ENCODE measurements at places on chromosomes 7 and 10.
A peak's percentile ranks its signal among the peaks of the same experiment; 100 is the strongest.

GRCh38 chr10:95660283-95660682, 3.8 kb upstream of the ALDH18A1 start:
- no peak for DNase-seq

DNA sequence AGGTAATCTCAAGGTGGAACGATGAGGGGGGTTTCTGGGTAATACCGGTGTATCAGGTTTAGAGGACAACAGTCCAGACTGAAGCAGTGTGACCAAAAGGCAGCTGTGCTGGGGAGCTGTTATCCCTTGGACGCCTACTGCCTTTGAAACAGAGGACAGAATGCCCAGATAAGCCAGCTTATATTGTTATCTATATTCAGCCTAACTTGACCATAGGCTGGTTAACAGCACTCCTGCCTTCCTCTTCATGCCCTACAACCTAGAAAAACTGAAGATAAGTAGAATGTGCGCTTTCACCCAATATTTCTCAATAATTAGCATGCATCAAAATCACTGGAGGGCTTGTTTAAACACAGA, 44.9 kb downstream of the IL6 start:
- DNase-seq: no peak

- no peak for DNase-seq
Measured at GRCh38 chr10:124248056-124249045, 155.0 kb upstream of the CHST15 start.

GRCh38 chr10:77605466-77605865, 32.1 kb downstream of the KCNMA1 start:
- no peak for DNase-seq

DNA sequence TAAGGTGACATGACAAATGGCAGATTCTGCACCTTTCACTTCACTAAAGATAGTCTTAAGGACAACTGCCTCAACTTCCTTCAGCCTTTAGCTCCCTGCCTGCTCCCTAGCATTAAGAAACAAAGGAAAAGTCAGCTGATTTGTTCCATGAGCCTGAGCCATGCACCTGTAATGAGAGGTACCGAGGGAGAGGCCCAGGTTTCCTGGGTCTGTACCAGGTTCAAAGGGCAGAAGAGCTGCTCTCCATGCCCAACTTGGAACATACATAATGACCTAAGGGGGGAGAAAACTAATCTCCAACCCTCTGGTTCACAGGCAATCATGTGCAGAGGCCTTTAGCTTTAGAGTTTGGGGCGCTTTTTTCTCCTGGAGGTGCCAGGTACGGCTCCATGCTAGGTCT, 111.2 kb downstream of the JAZF1 start:
- no peak for DNase-seq

DNA sequence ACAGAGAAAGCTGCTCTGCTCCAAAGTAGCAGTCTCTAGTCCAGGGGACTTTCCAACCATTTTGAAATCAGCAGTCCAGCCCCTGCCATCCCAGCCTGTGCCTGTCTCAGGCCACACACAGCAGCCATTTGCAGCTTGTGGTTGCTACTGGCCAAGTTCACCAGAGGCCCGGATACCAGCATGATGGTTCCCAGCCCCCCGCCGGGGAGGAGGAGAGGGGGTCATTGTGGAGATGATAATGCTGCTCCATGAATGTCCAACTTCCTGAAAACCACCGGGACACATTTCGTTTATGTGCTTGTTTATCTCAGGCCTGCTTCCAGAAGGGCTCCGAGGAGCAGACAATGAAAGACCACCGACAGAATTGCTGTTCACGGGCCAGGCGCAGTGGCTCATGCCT, 160.0 kb downstream of the UBE2H start:
- DNase-seq: no peak

GRCh38 chr7:43721193-43721806, 8.0 kb downstream of the COA1 start:
- DNase-seq: peak; percentile 16

DNA sequence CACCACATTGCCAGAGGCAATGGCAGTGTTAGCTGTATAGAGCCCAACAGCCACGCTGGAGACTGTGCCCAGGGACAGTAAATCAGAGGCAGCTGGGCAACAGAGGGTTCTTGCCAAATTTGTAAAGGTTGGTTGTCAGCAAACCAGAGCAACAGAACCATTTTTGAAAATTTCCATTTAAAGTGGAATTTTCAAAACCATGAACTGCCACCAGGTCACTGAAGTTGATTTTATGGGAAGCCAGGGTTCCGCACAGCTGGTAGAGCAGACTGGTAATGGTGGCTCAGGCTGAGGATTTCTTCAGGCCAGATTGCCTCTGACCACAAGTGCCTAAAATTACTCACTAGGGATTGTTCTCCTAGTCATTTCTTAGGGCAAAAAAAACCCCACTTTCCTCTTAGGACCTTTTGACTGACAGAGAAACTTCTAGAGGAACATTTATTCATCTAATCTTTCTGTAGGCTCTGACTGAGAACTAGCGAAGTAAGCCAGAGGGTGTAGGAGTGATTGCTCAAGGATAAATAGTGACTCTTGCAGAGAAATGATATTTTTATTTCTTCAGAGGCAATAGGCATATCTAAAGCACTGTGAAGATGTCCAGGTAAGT, 342.4 kb downstream of the BBS9 start:
- no peak for DNase-seq

DNA sequence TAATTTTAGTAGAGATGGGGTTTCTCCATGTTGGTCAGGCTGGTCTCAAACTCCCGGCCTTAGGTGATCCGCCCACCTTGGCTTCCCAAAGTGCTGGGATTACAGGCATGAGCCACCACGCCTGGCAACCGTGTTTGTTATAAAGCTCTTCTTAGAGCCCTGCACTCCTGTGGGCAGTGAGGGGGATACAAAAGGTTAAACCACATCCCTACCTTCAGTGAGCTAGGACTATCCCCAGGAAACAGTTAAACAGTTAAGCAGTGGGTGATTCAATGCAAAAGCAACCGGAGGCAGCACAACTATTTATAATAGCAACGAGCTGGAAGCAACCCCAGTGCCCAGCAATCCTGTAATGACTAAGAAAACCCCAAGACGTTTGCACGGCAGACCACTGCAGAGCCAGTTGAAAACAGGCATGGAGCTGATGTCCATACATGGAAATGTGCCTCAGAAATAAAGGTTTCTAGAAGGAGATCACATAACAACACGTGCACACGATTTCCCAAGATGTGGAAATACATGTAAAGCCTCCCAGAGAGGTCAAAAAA, 107.2 kb upstream of the LYZL2 start:
- DNase-seq: no peak

- DNase-seq: no peak
Measured at GRCh38 chr10:70779511-70780369, 5.4 kb downstream of the TBATA start.

- no peak for DNase-seq
Measured at GRCh38 chr10:125375210-125375609, 214.8 kb upstream of the CTBP2 start.

GRCh38 chr10:51046654-51047053, 27.6 kb upstream of the PRKG1 start:
- no peak for DNase-seq

DNA sequence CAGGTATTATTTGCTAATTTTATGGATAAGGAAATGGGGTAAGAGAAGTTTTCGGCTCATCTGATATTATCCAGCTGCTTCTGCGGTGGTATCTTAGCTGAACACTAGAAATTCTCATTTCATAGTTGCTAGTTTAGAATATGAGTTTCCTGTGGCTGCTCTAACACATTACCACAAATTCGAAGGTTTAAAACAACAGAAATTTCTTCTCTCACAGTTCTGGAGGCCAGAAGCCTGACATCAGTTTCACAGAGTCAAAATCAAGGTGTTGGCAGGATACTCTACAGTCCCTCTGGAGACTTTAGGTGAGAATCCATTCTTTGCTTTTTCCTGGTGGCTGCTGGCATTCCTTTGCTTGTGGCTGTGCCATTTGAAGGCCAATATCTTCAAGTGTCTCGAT, 205.9 kb downstream of the PTEN start:
- no peak for DNase-seq

DNA sequence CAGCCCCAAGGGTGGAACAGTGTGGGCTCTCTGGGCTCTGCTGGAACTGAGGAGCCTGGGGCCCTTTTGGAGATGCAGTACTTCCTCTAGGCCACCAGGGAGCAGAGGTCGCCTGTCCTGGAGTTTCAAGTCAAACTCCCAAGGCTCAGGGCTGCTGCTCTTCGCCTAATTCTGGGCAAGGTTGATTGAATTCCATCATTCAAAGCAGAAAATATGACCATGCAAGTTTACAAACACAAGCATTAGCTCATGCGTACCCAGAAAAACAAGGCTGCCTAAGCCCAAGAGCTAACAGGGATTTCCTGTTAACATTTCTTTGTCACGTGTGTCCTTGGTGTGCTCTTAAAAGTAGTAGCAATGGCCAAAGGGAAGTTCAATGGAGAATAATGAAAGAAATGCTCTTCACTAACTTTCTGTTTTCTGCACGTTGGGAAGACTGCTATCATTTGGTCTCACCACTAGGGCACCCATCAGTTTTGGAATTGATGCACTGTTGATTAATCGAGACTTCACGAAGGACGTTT, 20.1 kb downstream of the LDB3 start:
- no peak for DNase-seq

GRCh38 chr7:29271319-29271658, 76.7 kb downstream of the CHN2 start:
- no peak for DNase-seq

- DNase-seq: no peak
Measured at GRCh38 chr7:157875230-157876179, 538.7 kb downstream of the DNAJB6 start.

DNA sequence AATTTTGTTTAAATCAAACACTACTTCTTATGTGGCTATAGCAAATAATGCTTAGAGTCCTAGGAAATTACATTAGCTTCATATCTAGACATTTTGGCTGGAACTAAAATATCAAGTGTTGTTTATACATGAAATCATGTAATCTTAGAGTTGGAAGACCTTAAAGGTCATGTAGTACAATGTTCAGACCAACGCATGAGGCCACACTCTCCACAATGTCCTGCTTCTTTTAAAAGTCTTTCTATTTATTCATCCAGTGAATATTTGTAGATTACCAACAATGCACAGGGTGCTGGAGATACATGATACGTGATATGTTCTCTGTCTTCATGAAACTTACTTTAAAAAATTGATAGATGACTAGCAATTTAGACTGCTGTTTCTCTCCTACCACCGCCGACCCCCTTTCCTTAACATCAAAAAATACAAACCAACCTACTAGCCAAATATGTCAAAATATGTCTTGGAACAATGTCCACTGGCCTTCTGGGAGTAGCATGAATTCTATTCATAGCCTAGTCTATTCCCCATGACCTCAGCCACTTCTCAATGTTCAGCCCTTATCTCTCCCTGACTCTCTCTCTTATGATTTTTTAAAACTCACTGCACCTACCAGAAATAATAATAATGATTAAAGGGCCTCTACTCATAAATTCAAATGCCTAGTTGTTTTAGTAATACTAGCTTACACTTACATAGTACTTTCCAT, 59.5 kb upstream of the CAV2 start:
- DNase-seq: no peak

DNA sequence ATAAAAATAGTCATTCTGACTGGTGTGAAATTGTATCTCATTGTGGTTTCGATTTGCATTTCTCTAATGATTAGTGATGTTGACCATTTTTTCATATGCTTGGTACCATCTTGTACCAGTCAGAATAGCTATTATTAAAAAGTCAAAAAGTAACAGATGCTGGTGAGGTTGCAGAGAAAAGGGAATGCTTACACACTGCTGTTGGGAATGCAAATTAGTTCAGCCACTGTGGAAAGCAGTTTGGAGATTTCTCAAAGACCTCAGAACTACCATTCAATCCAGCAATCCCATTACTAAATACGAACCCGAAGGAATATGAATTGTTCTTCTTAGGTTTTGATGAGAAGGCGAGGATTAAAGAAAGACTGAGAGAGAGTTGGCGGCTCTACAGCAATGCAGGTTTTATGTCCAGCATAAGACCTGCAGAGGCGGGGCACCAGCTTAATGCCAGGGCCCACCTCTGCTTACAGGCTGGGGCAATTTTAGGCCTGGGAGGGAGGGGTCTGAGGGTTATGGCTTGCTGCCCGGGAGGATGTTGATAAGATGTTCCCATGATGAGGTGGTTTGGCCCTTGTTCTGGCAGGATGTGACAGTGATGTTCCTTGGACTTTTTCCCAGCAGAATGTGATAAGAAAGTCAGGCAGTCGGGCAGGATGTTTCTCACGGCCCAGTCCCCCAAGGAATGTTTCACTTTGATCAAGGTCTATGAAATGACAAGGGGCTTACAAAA, 74.4 kb downstream of the MEST start:
- DNase-seq: no peak

DNA sequence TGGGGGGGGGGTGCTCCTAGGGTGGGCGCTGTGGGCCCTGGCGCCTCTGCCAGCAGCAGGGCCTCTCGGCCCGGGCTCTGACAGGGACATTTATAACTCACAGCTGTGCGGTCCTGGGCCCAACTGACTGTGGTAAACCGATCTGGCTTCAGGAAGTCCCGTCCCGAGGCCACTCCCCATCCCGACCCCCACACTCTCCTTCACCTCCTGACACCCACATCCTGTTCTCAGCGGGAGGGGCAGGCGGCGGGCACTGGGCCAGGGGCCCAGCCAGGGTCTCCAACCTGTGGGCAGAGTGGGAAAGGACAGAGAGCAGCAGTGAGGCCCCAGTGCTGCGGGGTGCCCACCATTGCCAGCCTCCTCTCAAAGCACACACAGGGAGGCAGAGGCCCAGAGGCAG, 69.1 kb downstream of the ZMIZ1 start:
- DNase-seq: no peak

GRCh38 chr10:772227-772637, 82.8 kb upstream of the DIP2C start:
- DNase-seq: no peak

DNA sequence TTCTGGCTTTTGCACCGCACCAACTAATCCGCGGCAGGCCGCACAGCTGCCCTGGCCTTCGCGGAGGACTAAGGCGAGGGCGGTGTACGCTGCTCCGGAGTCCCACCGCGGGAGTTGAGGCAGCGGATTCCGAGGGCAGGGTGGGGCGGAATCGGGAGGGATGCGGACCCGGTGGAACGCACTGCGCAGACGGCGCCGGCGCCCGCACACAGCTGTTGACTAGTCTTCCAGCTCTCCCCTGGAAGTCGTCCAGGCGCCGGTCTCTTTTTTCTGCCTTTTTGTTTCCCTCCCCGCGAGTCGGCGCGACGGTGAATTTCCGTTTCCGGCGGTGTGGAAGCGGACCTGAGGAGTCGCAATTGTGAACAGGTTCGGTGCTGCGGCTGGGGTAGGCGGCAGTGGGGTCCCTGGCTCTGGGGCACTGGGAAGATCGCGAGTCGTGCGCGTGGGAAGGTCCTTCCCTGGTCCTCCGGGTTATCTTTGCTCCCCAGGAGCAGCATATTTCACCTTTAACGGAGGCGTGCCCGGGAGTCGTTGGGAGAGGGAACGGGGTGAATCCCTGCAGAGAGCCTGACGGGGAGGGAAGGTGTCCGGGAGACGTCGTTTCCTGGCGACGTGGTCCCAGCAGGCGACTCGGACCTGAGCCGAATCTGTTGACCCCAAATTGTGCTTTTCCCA, at the start of gene ASAH2B:
Gene ASAH2B (plus strand): TSS at position 319 of the 675 bp plus-strand sequence. CDS start 5,195 bp downstream, outside the sequence.
- peak; percentile 4 for DNase-seq

- DNase-seq: no peak
Measured at GRCh38 chr10:6885284-6885683, 305.2 kb upstream of the PRKCQ start.

GRCh38 chr7:72183835-72184234, 228.3 kb downstream of the CALN1 start:
- DNase-seq: no peak
